NCI-H1436 treated with DMSO at 0.1 percent for 48 hours (cell line): ENCODE measurements at places on chromosomes 11 and 22.

GRCh38 chr22:17119481-17120202 lies 1.5 kb downstream of the TMEM121B start:
- no peak for DNase-seq

DNA sequence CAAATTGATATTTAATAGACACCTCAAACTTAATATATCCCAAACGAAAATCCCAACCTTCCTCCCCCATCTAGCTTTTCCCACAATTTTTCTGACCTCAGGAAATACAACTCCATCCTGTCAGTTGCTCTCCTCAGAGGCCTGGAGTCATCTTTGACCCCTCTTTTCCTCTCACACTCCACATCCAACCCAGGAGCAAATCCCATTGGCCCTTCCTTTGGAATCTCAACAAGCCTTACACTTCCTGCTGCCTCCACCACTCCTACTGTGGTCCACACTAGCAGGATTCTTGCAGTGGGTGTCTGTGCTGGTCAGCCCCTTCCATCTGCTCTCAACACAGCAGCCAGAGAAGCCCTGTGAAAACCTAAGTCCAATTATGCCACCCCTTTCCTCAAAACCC lies 39.3 kb upstream of the RFPL3 start:
- no peak for DNase-seq

- DNase-seq, result no peak
These were observed 179.3 kb upstream of the FAT3 start for GRCh38 chr11:92045301-92045700.

- DNase-seq, result no peak
These were observed 306.6 kb downstream of the FAT3 start for GRCh38 chr11:92531065-92531739.

DNA sequence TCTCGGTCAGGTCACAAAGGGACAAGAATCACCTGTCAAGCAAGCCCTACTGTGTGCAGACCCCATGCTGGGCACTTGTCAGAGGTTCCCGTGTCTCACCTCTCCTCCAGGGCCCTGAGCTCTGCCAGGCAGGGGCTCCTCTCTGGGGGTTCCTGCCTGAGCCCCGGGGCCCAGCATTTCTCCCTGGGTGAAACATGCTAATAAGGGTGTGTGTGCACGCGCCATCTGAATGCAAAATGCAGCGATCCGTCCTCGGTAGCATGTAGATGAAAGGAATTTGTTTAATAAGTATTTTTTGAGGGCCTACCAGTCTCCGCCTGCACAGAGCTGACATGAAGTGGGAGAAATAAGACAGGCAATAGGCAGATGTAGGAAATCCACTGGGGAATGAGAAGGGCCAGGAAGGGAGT lies 5.8 kb downstream of the ELFN2 start:
- DNase-seq, result no peak

- no peak for DNase-seq
These were observed 41.5 kb downstream of the JAM3 start for GRCh38 chr11:134110252-134110815.

DNA sequence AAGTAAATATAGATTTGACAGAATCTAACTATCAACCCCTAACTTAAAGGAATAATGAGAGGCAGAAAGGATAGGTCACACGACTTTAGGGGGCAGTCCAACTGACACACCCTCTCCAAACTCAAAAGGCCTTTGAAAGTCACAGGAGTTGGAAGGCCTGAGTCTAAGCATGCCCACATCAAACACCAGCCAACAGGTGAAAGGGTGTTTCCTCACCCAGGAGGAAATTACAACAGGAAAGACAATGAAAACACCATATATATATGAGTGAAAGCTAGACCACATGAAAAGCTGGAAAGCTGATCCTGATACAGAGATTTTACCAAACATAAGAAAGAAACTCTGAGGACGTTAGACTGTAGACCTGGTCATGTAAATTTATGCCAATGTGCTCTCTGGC lies 10.5 kb upstream of the DEPDC7 start:
- no peak for DNase-seq

DNA sequence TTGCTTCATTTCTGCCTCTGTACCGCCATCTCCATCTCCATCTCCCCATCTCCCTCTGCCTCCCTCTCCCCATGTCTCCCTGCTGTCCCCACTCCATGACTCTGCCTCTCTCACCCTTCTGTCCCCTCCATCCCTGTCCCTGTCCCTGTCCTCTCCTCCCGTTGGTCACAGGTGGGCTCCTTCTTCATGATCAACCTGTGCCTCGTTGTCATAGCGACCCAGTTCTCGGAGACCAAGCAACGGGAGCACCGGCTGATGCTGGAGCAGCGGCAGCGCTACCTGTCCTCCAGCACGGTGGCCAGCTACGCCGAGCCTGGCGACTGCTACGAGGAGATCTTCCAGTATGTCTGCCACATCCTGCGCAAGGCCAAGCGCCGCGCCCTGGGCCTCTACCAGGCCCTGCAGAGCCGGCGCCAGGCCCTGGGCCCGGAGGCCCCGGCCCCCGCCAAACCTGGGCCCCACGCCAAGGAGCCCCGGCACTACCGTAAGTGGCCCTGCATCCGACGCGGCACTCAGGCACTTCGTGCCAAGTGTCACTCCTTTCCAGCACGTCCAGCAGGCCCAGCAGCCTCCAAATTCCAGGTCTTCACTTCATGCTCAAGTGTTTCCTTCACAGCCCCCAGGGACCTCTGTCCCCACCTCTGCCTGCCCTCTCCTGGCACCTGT lies 76.0 kb downstream of the CACNA1I start:
- no peak for DNase-seq

DNA sequence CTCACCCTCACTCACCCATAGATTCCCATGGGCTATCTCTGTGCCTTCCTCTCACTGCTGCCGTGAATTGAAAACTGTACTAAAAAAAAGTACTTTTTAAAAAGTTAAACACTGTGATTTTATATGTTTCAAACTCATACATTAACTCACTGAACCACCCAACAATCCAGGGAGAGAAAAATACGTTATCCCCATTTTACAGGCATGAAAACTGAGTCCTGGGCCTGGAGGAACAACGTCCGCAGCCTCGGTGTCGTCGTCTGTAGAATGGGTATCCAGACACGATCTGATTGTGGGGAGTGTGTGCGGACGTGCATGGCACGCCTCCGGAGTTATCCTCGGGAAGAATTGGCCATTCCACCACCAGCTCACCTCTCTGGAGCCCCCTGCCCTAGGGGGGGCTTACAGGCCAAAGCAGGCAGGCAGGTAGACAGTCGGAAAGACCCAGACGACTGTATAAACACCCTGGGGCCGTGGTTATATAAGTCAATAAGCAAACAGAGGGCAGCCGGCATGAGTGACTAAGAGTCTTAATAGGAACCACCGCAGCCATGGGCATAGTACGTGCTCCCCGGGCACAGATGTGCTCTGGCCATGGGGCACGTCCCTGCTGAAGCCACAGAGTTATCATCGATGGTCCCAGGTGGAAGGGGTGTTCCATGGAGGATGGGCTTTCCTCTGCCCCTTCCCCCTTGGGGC lies 7.1 kb upstream of the PDGFB start:
- DNase-seq, result no peak

GRCh38 chr11:63710476-63711217 lies 29.3 kb downstream of the RTN3 start:
- no peak for DNase-seq

DNA sequence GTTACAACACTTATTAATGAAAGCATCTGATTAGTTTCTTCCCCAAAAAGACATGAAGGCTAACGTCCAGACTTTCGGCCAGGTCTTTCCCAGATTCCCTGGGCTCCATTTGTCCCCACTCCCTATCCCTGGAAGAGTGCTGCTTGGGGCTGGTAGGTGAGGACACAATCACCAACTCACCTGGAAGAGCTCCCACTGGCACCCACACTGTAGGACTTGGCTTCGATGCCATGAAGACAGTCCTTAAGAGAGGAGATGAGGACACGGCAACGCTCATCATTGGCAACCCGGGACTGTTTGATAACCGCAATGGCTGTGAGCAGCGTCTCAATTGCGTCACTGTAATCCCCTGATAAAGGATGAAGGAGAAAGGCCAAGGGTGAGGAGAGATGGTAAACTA lies 18.2 kb downstream of the CPSF7 start:
- DNase-seq, result no peak

- DNase-seq, result no peak
These were observed 639.3 kb upstream of the KIRREL3 start for GRCh38 chr11:127639916-127640315.

GRCh38 chr11:93410441-93410840 lies 79.9 kb downstream of the DEUP1 start:
- DNase-seq, result no peak

GRCh38 chr11:43774786-43775185 lies 94.2 kb downstream of the HSD17B12 start:
- no peak for DNase-seq

DNA sequence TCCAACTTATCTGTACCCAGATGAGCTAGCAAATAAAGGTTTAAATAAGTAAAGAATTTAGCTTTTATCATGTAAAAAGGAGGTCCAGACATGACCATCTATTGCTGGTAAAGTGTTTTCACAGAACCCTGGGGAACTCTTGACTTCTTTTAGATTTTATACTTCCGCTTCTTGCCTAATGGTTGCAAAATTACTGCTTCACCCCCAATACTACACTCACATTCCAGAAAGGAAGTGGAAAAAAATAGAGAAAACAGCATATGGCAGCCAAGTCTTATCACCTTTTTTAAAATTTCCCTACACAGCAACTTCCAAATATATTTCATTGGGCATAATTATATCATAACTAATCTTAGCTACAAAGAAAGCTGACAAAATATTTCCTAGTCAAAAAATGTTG lies 12.1 kb downstream of the BBOX1 start:
- DNase-seq, result no peak

GRCh38 chr11:122398167-122398566 lies 257.4 kb upstream of the UBASH3B start:
- no peak for DNase-seq

DNA sequence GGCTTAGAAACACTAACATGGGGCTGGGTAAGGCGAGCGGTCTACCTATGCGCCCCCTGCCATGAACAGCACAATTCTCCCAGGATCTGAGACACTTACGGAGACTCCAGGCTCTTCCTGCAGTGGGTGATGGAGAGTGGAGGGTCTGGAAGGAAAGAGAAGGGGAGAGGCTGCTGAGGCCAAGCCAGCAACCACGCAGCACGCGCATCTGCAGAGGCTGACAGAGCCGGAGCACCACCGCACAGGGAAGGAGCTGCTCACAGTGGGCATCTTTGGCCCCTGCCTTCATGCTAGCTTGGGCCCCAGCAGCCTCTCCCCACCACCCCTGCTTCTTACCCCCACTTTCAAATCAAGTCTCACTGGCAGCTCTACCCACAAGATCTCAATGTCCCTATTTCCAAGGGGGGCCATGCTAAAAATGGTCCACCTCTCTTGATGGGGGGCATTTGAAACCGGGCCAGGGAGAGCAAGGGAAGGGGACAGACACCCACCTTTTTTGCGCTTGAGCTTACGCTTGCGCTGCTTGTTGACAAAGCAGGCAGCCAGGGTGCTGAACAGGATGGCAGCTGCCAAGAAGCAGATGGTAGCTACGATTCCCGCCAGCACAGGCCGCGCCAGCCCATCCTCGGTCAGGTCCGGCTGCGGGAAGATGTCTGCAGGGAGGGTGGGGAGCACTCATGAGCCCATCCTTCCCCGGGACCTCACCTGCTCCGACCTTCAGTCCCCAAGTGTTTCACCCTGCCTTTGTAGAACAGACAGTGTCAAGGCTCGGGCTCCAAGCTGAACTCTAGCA lies 34.5 kb downstream of the IGSF9B start:
- no peak for DNase-seq

DNA sequence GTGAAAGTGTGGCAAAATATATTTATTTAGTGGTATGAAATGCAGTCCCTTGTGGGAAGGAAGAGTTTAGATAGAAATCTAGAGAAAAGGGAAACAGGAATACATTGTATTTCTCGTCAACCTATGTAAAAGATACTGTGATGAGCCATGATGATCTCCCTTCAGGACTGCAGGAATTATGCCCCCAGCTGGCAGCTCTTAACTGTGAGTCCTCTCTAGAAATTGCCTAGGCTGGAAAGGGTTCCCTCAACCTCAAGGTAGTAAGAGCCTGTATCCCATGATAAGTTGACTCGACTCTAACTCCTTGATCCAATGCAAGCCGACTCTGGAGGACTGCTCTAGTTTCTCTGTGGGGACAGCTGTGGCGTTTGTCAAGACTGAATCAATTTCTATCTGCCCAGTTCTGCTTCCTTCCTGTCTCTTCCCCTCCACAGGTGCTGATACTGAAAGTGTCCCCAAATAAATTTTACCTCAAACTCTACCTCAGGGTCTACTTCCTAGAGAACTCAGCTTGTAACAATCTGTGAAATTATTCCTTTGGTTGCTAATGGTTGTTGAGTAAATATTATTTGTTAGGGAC lies 897.3 kb downstream of the METTL15 start:
- DNase-seq, result no peak

DNA sequence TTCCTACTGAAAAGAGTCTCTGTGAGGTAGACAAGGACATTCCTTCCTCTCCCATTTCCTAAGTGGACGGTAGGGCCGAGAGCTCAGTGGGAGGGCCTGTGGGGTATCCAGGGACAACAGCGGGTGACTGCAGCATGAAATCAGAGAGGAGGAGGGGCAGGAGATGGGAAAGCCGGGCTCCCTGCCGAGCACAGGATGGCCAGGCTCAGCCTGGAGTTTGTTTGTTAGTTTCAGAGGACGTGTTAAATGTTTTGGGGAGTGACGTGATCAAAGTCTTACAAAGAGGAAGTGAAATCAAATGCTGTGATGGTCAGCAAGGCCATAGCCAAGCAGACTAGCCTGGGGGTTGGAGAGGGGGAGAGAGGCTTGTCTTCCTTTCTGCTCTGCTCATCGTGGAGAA lies 152.7 kb downstream of the ADAMTS15 start:
- DNase-seq, result no peak

DNA sequence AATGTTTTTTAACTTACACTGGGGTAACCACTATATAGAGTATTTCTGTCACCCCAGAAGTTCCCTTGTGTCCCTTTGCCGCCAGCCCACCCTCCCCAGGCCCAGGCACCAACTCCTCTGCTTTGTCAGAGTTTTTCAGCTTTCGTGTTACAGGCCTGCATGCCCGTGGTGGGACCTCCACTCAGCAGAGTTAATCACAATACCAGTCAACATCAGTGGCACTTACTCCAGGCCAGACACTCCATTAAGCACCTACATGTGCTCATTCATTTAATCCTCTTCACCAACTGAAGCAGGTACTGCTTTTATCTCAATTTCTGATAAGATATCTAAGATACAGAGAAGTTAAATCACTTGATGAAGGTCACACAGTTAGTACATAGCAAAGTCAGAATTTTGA lies 63.3 kb downstream of the LIF start:
- no peak for DNase-seq

DNA sequence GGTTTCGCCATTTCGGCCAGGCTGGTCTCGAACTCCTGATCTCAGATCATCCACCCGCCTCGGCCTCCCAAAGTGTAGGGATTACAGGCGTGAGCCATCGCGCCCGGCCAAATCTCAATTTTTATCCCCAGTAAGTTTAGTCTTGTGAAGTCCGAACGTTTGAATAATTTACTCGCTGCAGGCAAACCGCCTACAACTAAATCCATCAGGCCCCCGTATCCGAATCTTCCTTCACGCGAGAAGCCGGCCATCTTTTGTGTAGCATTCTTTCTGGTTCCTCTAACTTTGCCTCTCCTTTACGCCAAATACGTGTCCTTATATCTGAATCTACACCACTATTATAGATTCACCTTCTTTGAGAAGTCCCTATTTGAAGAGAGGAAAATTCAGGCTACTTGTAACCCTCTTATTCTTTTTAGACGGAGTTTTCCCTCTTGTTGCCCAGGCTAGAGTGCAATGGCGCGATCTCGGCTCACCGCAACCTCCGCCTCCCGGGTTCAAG lies 581 bp upstream of the EIF3L start:
- DNase-seq, result no peak
